Esophagus (tissue), 2 donors: ENCODE measurements at places on chromosomes 1 and 21. TPM values are rescaled to one million over a fixed set of nuclear protein-coding genes. Genes with fewer than 3 reads are reported as not detected.

Gene CELA2B
- polyA plus RNA-seq: not detected

Gene CRP
- polyA plus RNA-seq: not detected

Gene RIIAD1
- not detected for polyA plus RNA-seq

Gene SH2D1B
- polyA plus RNA-seq: 1.3 TPM

Gene ILDR2
- 0.18 TPM for polyA plus RNA-seq

Gene EDARADD
- polyA plus RNA-seq: 2.0 TPM

Gene PCNX2
- polyA plus RNA-seq: 3.2 TPM

Gene TPTE
- polyA plus RNA-seq: 0.01 TPM

Gene TDRD5
- 0.71 TPM for polyA plus RNA-seq
